HCEC 1CT (cell line): ENCODE measurements at places on chromosomes 13 and 19.

DNA sequence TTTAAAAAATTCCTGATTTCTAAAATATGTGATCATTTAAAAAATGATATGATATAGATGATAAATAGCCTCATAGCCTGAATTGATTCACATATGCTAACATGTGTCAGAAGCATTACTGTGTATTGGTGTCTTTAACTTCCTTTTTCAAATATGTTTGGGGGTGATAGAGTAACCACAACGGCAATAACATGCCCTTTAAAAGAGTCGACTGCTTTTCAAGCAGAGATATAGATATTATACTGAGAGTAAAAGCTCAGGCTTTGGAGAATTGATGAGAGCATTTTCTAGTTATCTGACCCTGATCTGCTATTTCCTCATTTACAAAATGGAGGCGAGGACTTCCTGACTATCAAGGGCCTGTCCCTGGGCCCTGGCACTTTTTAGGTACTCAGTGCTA lies 260.5 kb downstream of the DCT start:
- DNase-seq: no peak

DNA sequence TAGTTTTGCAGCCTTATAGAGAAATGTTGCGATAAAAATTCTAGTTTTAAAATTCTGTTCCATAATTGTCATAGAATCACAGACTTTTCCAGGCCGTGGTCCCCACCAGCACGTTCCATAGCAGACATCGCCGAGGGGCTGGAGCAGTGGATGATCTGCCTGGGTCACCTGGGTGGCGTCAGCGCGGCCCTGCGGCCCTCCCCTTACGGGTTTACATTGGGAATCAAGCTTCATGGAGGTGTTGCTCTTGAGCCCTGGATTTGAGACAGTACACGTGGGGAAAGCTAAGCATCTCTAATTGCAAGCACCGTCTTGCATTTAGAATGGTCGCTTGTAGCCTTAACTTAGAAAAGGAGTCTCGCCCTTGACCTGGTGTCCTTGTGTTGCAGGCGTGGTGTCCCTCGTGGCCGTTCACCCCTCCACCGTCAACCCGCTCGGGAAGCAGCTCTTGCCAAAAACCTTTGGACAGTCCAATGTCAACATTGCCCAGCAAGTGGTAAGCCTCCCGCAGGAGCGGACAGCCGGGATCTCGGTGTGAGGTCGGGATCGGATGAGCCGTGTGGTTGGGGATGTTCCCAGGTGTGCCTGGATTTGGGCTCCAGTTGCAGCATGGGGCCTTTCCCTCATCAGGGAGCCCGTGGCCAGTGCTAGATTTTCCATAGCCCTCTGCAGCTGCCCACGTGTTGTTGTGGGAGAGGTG lies 35.1 kb downstream of the ATP4B start:
- no peak for DNase-seq

DNA sequence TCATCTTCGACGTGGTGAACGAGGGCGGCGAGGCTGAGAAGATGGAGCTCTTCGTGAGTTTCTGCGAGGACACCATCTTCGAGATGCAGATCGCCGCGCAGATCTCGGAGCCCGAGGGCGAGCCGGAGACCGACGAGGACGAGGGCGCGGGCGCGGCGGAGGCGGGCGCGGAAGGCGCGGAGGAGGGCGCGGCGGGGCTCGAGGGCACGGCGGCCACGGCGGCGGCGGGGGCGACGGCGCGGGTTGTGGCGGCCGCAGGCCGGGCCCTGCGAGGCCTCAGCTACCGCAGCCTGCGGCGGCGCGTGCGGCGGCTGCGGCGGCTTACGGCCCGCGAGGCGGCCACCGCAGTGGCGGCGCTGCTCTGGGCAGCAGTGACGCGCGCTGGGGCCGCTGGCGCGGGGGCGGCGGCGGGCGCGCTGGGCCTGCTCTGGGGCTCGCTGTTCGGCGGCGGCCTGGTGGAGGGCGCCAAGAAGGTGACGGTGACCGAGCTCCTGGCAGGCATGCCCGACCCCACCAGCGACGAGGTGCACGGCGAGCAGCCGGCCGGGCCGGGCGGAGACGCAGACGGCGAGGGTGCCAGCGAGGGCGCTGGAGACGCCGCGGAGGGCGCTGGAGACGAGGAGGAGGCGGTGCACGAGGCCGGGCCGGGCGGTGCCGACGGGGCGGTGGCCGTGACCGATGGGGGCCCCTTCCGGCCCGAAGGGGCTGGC lies 52.6 kb downstream of the MAP4K1 start:
- DNase-seq: no peak

DNA sequence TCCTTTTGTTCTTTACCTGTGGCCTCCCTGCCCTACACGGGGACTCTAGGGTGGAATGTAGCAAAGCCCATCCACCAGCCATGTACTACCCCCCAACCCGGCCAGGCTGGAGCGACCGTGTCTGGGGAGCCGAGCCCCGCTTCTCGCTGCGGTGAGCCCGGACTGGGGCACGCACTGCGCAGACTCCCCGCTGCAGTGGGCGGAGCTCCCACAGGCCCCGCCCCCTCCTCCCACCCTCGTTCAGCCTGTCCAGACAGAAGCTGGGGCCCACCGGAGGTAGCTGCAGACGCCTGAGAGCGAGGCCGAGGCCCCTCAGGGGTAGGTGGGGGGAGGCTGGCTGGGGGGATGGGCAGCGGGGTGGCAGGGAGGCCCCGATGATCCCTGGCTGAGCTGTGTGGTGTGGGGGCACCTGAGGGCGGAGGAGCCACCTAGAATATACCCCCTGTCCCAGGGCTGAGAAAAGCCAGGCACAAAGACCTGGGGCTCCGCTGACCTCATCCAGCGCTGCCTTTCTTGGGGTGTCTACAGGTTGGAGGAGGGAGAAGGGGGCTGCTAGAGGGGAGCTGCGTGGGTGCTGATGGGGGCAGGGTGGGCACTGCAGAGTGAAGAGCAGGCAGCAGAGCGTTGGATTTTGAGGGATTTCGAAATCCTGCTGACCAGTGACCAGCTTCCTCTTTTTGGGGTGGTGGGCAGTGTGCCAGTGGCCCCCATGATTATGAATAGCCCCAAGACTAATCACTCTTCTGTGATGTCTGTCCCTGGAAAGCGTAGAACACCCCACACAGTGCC lies 17.3 kb downstream of the PLD3 start:
- DNase-seq: peak; percentile 53

DNA sequence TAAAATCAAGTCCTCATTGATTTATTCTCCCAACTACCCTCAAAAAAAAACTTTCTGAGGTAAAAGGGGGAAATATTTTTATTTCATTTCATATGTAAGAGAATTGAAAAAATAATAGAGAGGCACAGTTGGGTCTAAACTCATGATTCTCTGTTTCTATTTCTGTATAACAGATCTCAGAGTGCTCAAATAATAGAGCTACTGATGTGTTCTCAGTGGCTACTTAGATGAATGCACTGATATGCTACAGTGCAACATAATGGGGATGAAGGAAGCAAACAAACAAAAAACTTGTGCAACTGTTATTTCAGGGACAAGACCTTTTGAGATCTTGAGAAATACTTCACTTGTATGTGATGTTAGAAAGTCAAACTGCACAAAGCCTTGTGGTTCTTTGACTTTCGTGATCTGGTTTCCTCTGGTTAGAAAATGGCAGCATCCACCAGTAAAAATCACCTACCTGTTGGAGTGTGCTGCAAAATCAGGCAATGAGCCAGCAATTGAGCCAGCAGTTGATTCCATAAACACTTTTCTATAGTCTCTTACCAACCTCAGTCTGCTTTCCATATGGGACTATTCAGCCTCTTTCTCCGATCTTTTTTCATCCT lies 9.7 kb upstream of the DACH1 start:
- DNase-seq: no peak

- DNase-seq: peak; percentile 84
Observed at GRCh38 chr19:13055213-13056051, 47.2 kb downstream of the LYL1 start.

- DNase-seq: peak; percentile 88
Observed at GRCh38 chr19:19732579-19733501, at the start of gene ZNF14. ZNF14 (minus strand) TSS chr19:19733112; CDS start chr19:19732958, 154 bp downstream.

- no peak for DNase-seq
Observed at GRCh38 chr19:45629704-45630103, 9.5 kb downstream of the EML2 start.

DNA sequence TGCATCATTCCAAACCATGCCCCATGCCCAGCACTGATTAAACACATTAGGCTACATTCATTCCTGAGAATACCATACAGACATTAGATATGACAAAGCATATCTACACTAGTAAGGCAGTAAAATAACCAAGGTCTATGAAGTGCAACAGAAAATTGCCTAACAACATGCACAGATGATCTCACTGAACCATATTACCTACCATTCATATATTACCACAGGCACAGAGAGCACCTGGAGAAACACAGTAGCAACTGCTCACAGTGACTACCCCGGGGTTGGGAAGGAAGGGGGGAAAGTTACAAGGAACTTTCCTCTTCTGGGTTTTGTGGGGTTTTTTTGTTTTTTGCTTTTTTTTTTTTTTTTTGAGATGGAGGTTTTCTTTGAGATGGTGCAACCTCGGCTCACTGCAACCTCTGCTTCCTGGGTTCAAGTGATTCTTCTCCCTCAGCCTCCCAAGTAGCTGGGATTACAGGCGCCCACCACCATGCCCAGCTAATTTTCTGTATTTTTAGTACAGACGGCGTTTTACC lies 669.6 kb downstream of the UQCRFS1 start:
- no peak for DNase-seq

DNA sequence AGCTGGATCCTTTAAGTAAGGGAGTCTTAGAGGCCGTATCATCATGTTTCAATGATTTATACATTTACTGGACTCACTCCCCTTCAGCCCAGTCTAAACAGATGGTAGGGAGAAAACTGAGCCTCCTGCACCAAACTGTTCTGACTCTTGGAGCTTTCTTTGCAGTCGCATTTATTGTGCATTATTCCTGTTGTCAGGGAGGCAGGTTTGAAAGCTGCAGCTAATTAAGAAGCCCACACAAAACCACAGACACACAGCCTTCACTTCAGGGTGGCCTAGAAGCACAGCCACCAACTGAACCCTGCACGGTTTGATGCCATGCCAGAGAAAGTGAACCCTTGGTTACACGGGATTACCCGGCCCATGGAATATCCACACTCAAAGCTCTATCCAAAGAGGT lies 911.0 kb downstream of the UQCRFS1 start:
- no peak for DNase-seq

DNA sequence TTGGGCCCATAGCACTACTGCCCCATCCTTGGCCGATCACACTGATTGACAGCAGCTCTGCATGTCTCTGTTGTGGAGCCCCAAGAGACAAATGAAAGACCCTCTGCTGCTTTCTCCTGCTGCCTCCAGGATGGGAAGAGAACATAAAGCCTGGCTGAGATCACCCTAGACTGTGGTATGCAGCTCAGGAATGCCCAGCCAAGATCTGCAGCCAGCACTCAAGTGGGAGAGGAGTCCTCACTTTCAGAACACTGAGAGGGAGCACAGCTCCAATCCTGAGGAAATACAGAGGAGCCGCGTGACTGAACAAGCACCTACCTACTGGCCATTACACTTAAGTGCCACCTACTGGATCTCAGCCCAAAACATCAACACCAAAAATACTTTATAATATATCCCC lies 203.0 kb downstream of the POSTN start:
- DNase-seq: no peak

DNA sequence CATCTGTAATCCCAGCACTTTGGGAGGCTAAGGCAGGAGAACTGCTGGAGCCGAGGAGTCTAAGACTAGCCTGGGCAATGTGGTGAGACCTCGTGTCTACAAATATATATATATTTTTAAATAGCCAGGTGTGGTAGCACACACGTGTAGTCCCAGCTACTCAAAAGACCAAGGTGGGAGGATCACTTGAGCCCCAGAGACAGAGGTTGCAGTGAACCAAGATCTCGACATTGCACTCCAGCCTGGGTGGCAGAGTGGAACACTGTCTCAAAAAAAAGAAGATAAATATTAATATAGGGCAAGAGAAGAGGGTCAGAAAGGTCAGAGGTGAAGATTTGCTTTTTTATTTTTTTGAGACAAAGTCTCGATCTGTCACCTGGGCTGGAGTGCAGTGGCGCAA lies 5.5 kb upstream of the MRPL4 start:
- DNase-seq: no peak

DNA sequence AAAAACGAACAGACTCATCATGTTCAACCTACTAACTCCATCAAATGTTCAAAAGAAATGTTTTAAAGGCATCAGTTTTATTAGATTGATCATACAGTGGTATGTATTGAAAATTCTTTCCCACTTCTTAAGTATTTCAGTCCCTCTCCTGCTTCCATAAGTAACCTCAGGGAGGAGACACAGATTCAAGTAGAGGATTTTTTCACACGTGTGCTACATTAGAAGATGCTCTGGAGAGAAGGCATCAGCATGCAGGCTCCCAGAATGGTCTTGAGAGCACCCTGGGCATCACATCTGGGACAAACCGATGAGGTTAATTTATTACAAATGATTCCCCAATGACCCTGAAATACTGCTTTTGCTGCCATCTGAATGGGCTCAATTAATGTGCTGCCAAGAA lies 3.6 kb downstream of the GPR12 start:
- no peak for DNase-seq

DNA sequence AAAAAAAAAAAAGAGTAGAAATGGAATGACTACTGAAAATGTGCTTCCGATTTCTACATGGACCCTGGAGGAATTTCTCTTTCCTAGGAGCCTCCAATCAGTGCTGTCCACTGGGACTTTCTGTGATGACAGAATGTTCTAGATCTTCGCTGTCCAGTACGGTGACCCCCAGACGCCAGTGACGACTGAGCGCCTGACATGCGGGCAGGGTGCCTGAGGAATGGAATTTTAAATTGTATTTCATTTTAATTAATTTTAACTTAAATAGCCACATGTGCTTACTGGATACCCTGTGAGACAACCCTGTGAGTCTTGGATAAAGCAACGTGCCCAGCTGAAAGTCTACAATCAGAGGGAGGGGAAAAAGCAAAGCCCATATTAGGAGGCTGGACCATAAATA lies 4.1 kb upstream of the TLE6 start:
- no peak for DNase-seq

GRCh38 chr13:113293686-113294085 lies 3.4 kb upstream of the LAMP1 start:
- DNase-seq: no peak

GRCh38 chr13:79604752-79605151 lies 123.8 kb downstream of the NDFIP2 start:
- DNase-seq: no peak

- no peak for DNase-seq
Observed at GRCh38 chr19:39818626-39819097, 15.3 kb downstream of the DYRK1B start.

DNA sequence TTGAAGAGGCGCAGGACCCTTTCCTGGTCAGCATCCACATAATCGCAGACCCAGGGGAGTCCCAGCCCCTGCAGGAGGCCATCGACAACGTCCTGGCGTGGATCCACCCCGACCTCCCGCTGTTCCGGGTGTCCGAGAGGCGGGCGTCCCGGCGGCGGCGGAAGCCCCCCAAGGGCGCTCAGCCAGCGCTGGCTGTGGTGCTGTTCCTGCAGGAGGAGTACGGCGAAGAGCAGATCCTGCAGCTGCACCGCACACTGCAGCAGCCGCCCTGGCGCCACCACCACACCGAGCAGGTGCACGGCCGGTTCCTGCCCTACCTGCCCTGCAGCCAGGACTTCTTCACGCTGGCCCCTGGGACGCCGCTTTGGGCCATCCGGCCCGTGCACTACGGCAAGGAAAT lies 29.3 kb downstream of the FAM124A start:
- no peak for DNase-seq
